ENCODE measurements at places on chromosomes 2 and 18.

GRCh38 chr2:44753552-44754285 is 187.8 kb upstream of the SIX3 start:
- DNase-seq, result peak; percentile 92

DNA sequence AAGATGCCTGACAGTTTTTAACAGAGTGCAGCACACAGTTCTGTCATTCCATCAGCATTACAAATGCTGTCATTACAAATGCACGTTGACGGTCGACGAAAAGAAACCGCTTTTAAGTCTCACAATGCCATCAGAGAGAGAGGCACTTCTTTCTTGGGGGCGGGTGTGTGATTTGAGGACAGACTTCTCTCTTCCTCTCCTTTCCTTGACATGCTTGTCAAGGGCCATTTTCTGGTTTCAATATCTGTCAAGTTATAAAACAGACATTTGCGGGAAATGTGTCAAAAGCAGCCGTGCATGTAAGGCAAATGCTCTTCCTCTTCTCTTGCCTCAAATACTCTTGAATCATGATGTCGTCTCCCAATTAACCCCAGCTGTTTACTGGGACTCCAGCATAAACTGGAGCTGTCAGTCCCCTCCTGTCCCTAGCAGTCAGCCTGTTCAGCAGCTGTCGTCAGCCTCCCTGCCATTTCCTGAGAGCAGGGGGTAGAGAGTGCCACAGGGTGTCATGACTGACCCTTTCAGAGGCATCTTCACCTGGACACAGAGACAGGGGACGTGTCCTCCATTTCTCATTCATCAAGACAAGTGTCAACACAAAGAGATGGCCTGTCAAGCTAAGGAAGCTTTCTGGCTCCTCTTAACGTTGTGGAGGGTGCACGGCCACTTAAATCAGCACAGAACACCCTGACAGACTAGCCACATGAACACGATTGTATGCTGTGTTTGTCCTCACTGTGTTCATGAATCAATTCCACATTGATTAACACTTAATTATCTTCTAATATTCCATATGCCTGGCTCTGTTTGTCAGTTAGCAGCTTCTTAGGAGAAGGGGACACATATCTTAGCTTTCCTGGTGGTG is 305.4 kb upstream of the RAB6C start:
- DNase-seq, result peak; percentile 40

GRCh38 chr2:218023636-218024035 is 20.8 kb upstream of the TNS1 start:
- DNase-seq, result no peak

- peak; percentile 69 for DNase-seq
These were observed 123.7 kb downstream of the HNMT start for GRCh38 chr2:138087751-138088593.

- peak; percentile 71 for DNase-seq
These were observed 195.8 kb downstream of the MTX2 start for GRCh38 chr2:176464886-176465564.

DNA sequence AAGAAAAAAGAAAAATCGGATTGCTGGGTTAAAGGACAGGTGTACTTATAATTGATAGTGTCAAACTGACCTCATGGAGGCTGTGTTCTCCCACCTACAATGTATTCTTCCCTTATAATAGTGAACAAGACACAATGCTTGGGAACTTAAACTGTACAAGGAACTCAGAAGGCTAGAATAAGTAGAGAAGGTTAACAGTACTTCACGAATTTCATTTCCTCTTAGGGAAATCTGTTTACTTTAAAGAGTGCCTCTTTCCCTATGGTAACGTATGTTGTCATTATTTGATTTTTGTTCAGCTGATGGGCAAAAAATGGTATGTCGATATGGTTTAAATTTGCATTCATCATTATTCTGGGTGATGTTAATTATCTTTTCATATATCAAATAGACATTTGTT is 9.2 kb upstream of the HK2 start:
- DNase-seq, result no peak

DNA sequence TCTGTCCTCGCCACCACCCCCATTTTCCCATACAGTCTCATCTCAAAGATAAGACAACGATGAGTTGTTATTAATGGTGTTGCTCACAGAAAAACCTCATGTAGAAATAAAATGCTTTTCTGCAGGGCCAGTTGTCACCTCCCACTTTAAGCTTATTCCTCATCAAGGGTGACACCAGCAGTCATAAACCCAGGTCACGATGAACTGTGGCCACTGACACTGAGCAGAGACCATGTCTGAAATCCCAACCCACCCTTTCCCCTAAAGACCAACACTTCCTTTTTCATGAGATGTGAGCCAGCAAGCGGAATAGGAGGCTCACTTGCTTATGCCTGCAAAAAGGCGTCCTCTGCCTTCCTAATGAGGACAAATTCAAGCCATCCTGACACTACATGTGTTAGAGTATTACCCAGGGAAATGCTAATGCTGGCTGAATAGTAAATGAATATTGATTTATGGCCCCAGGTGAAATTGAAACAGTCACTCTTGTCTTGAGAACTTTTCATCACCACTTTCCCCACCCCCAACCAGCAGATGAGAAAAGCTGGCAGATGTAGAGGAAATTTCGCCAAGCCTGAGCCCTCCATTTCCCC is 228.4 kb downstream of the MGAT5 start:
- no peak for DNase-seq

DNA sequence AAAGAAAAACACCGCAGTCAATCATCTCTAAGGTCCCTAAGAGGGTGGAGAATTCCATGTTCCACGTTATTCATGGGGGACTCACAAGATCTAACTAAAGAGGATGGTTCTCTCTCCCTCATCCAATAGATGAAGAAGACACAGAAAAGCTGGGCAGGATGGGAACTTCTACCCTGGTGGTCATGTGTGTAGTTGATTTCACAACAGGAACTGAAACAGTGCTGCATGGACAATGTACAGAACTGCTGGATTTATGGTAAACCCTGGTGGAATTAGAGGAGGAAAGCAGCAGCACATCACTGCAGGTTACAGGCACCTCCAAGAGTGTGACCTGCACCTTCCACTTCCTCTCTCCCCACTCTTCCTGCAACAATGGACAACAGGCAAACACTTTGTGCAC is 31.4 kb downstream of the FECH start:
- DNase-seq, result no peak

DNA sequence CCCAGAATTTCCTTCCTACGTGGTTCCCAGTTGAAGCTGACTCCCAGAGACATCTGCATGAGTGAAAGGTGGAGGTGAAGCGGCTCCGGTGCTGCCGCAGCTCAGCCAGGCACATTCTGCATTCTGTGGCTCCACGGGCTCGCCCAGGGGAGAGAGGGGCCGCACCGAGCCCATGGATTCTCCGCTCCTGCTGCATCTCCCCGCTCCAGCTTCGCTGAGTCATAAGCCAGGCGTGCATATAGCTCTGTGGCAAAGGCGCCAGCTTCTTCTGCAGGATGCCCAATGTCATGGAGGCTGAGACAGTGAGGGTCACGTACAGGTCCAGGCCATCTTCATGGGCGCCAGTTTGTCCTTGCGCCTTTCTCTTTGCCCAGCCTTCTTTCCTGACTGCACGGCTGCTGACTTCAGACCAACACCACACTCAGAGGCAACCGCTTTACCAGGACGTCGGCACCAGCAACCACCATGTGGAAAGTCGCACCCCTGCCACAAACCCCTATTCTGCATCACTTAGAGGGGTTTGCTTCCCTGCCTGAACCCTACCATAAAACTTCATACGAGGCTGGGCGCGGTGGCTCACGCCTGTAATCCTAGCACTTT is 215.7 kb downstream of the MGAT5 start:
- no peak for DNase-seq

- no peak for DNase-seq
These were observed 14.4 kb downstream of the REG3G start for GRCh38 chr2:79039944-79040343.

DNA sequence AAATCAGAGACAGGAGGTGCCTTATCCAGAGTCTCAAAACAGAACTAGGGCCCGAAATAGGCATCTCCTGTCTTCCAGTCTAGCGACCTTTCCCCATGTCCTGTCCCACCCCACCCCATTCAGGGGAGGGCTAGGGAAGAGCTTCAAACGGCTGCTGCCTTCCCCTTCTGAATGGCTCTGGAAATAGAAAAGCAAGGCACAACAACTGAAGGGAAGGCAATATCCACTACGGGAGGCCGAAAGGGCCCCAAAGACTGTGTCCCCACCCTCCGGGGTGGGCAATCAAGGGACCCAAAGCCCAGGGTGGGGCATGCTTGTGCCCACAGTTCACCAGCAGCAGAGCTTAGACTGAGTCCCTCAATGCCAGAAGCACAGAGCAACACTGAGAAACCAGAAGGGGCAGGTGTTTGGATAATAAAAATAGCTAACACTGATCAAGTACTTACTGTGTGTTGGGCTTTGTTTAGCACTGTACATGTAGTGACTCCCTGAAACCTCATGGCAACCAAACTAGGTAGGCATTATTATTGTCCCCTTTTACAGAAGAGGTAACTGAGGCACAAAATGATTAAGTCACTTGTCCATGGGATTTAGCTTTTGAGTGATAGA is 38.5 kb downstream of the CYRIA start:
- no peak for DNase-seq
